Right ventricle myocardium inferior (tissue), 1 donor: ENCODE measurements at places on chromosomes 7 and 10. TPM values are rescaled to one million over a fixed set of nuclear protein-coding genes. Genes with fewer than 3 reads are reported as not detected.

- no peak for DNase-seq
Observed at GRCh38 chr7:129144834-129145668, 544 bp downstream of the TSPAN33 start.

- no peak for DNase-seq
Observed at GRCh38 chr7:128154504-128154903, 86.6 kb upstream of the LEP start.

DNA sequence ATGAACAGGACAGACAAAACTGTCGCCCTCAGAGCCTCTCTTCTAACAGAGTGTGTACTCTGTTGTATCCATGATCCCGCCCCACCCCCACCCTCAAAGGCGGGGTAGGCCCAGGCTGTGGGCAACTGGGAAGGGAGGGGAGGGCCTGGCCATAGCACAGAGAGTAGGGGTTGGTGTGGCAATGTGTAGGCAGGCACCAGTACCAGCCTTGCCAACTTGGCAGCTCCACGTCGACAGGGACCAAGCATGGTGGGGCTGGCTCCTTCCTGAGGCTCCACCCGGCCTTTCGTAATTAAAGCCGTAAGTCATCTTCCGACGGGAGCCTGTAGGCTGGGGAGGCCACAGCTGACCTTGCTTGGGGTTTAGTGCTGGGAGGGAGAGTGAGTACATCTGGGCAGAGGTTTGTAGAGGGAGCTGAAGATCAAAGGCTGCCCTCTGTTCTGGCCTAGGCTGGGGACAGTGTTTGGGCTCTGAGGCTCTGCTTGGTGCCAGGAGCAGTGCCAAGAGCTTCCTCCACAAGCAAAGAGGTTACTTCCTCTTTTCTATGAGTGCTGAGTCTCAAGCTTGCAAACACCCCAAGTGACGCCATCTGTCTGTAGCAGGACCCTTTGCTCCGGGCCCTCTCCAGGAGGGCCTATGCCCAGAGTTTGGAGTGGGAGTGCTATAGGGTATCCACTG, 121.6 kb downstream of the C10orf105 start:
- DNase-seq: peak; percentile 78

EPDR1 gene
- total RNA-seq: 55.1 TPM

ADARB2 gene
- 0.19 TPM for total RNA-seq
